Right lung (tissue), 10 donors: ENCODE measurements at places on chromosomes 7 and 10.

DNA sequence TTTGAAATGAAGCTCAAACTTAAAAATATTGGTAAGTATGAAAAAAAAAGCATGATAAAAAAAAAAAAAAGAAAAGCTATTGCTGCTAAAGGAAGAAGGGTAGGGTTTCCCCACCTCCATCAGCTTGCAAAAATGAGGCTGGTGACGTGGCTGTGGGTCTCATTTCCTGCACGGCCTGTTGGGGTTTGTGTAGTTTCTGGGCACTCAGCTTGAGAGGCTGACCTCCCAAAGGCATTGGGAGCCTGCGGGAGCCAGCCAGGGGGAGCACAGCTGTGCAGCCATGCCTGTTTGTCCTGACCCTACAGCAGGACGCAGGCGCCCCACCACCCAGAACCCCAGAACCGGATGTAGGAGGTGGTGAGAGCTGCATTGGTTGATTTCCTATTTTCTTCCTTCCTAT lies 48.8 kb upstream of the CARD11 start:
- peak; percentile 7 for DNase-seq

GRCh38 chr7:158023157-158023556 lies 564.5 kb downstream of the PTPRN2 start:
- no peak for DNase-seq

DNA sequence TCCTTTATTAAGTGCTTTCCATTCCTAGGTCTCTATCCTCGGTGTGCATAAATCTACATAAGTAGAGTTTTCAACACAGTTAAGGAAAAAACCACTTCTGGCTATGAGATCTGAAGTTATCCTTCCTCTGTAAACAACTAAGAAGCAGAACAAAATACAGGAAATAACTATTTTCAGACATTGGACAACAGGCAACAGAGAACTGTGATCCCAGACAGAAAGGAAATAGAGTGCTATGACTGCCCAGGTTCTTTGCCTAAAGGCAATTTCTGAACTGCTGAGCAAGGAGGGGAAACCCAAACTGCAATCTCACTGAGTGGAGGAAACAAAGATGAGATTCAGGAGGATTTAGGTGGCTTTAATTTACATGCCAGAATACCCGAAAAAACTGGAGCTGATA lies 285.4 kb downstream of the SNX13 start:
- DNase-seq = no peak

- DNase-seq = no peak
Measured at GRCh38 chr10:133257489-133258065, 19.1 kb downstream of the ADAM8 start.

DNA sequence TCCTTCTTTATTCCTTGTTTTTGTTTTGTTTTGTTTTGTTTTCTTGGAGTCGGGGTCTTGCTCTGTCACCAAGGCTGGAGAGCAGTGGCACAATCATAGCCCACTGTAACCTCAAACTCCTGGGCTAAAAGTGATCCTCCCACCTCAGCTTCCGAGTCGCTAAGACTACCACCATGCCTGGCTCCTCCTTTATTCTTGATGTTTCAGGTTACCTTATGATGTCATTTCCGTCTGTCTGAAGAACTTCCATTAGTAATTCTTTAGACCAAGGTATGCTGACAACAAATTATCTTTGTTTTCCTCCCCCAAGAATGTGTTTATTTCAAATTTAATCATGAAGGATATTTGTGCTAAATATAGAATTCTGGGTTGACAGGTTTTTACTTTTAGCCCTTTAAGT lies 18.1 kb upstream of the ATAD1 start:
- DNase-seq = no peak

DNA sequence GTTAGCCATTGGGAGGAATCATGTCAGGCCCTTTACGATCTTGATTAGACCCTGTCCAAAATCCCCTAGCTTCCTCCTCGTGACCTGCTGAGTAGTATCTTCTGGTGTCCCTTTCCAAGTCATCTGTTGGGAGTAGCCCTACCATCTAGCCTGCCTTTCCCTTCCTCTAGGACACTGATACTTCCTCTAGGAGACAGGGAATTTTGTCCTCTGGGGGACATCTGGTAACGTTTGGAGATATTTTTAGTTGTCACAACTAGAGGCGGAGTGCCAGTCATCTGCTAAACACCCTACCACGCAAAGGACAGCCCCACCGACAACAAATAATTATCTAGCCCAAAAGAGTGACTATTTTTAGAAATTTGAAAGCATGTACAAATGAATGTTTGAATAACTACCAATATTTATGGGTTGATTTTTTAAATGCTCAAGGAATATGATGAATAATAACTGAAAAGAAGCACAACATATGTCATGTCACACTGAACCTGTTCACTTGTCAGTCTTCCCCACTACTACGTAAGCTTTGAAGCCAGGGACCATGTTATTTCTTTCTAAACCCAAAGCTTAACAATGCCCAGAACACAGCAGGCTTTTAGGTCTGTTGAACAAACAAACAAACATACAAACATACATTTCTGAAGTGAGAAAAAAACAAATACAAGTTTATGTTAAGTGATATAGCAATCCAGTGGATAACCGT lies 105.9 kb downstream of the ARHGAP12 start:
- DNase-seq = no peak

- DNase-seq = no peak
Measured at GRCh38 chr7:66507764-66508296, 120.9 kb upstream of the KCTD7 start.

- DNase-seq = no peak
Measured at GRCh38 chr10:76108563-76109359, 677.3 kb downstream of the LRMDA start.

DNA sequence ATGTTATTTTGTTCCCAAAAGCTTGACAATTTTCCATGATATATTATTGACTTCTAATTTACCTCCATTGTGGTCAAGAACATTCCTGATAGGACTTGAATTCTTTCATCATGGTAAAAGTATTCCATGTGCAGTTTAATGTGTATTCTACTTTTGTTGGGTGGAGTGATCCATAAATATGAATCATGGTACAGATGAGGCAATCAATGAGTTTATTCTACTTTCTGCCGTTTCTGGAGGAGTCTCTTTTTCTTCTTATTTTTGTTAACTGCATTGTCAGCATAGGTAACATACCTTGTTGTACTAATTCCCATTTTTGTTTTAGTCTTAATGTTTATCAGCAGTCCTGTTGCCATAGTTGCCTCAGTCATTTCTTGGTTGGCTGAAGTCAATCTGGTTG lies 69.6 kb downstream of the SHOC2 start:
- no peak for DNase-seq

DNA sequence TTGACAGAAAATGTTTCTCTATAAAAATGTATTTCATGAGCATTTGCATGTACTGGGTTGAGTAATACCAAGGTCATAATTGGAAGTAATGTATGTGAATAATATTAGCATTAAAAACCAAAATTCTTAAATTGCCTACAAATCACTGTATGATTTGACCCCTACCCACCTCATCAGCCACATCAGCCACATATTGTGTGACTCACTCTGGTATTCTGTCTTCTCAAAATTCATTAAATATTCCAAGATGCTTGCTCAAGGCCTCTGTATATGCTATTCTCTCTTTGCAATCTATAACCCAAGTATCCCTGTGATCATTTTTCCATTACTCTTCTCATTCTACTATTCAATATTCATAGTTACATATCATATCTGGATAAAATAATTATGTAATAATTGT lies 21.4 kb downstream of the POT1 start:
- no peak for DNase-seq
